GM12865 (cell line): ENCODE measurements at places on chromosomes 1 and 21.

- DNase-seq = peak; percentile 75
These were observed 5.5 kb upstream of the PLEKHM2 start for GRCh38 chr1:15678578-15678977.

DNA sequence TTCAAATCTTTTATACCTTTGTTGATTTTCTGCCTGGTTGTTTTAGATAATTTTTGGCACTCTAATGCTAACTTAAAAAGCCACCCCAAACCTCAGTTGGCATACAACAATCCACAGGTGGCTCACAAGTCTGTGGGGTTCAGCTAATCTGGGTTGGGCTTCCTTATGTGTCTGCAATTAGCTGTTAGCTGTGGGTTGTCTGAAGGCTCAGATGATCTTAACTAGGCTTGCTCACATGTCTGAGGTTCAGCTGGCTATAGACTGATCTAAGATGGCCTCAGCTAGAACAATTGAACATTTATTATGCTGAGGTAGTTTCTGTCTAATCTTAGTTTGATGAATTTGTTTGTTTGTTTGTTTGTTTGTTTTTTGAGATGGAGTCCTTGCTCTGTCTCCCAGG is 44.9 kb upstream of the ADAR start:
- DNase-seq = no peak

DNA sequence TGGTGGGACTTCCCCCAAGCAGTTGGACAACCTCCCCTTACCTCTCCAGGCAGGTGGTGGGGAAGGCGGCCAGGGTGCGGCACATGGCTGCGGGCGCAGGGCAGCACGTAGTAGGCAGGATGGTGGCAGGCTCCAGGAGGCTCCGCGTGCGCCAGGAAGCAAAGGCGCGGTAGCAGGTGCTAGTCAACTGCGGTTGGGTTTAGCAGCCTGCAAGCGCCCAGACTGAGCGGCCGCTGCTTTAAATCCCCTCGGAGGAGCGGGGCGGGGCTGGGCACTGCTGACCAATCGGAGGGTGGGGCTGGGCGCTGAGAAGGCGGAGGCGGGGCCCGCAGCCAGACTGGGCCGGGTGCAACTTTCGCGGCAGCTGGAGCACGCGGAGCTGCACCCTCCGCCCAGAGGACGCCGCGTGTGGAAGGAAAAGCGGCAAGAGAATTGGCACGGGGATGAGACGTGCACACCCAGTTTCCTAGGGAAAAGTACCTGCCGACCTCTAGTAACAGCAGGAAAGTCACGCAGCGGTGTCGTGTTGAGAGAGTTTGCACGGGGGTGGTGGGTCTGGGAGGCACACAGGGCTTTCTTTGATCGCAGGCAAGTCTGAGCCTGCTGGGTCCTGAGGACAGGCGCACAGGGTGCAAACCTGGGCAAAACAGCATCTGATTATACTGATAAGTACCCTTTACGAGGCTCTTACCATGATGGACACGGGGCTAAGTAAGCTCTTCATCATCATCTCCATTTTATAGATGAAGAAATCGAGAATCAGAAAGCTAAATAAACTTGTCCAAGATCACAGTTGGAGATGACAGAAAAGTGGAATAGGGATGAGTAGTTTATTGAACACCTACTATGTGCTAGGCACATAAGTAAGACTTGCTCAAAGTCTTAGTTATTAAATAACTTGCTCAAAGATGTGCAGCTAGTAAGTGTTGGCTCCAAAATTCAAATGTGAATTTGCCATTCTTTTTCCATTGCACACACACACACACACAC is at the start of gene RGS16:
RGS16 (minus strand) TSS at position 215 of the 990 bp plus-strand sequence; CDS start at position 85, 130 bp downstream.
- peak; percentile 98 for DNase-seq

GRCh38 chr21:40852563-40852962 is 5.6 kb upstream of the DSCAM start:
- no peak for DNase-seq

DNA sequence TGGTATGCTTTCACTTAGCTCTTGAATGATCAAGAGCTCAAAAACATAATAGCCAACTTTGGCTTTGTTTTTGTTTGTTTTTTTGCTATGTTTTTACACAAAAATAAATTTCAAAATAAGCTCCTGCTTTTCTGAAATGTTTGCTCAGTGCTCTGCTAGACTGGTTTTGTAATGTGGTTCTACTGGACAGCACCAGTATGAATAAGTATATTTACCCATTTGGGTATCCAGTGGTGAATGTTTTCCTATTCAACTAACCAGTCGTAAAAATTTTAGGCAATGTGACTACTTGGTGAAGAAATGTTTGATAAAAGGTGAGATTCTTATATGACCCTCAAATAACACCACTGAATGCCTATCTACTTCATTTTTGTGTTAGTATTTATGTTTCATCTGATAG is 308.6 kb downstream of the PTPRC start:
- DNase-seq = no peak

GRCh38 chr1:21857142-21857839 is 45.2 kb downstream of the LDLRAD2 start:
- DNase-seq = no peak

- no peak for DNase-seq
These were observed 77.2 kb downstream of the HS2ST1 start for GRCh38 chr1:86991549-86992186.

DNA sequence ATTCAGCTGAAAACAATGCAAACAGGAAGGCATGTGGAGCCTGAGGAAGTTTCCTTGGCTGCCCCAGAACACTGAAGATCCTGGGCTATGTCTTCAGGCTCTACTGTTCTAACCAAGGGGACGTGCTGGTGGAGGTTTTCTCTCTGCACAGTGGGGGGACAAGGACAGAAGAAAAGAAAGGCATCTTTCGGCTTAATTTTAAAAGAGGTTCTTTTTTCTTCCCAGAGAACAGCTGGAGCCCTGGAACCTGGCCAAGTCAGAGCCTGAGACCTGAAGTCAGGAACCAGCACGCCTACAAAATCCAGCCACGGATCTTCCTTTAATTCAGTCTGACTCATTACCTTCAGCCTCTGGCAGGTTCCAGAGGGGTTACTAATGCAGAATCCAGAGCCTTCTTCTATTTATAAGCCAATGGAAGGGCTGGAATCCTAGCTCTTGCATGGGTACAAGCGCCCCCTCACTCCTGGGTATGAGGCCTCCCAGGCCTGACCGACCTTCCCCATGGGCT is 19.8 kb downstream of the CTNNBIP1 start:
- no peak for DNase-seq

- DNase-seq = no peak
These were observed 13.8 kb downstream of the ENSA start for GRCh38 chr1:150615346-150616201.

- DNase-seq = no peak
These were observed 256.6 kb downstream of the CTH start for GRCh38 chr1:70667494-70668170.

DNA sequence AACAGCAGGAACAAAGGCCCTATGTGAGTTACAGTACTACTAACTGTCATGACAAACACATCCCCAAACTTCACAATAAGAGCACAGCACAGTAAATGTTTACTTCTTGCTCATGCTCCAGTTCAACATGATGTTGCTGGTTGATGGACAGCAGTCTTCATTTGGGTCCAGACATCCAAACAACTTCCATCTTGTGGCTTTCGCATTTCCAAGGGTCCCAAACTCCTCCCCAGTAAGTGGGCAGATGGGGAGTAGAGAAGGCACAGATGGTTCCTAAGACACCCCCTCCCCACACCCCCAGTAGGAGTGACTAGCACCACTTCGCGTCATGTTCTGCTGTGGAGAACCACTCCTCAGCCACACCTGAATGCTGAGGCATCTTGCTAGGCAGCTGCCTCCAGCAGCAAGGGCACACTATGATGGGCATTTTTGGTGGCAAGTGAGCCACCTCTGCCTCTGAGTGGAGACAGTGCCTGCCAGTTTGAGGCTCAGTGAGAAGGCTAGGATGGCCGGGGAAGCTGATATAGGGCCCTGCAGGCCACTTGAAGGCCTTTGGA is 32.7 kb upstream of the CD2 start:
- no peak for DNase-seq

DNA sequence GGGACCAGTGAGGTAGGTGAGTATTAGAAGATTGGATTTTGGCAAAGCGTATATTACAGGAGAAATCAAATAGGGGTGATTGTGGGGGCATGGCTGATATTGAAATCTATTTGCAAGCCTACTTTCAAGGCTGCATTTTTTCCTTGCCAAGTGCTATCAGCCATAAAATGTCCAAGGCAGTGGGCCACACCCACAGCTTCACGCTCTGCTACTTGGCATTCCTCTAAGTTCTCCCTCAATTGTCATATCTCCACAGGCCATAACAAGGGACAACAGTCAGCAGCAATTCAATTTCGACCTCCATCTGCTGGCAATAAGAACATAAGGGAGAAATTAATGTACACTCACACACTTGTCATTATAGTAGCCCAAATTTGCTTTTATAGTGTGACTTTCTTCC is 667.1 kb upstream of the PKN2 start:
- no peak for DNase-seq

DNA sequence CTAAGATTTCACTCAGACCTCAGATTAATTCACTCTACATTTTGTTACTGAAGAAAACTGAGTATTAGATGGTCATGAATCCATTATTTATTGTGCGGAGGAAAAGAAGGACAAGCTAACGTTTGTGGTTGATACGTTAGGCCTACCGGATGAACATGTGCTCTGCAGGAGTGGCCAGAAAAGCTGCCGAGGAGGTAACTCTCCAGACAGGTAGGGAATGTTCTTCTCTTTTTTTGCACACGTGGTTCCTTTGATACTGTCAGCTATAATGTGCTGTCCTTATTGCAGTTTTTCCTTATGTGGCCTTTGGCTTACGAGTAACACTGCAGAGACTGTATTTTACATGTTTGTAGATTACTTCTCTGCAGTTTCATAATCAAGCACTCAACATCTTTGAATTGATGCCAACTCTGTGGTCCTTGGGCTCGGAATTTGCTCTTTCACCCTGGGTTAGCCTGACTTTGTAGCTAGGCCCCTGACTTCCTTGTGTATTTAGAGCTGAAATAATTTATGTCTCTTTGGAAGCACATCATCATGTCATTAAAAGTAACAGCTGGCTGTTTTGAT is 13.6 kb downstream of the MTR start:
- DNase-seq = no peak

- peak; percentile 30 for DNase-seq
These were observed 35.2 kb upstream of the MUTYH start for GRCh38 chr1:45375104-45376090.

GRCh38 chr1:155263067-155263466 is 907 bp upstream of the SCAMP3 start:
- no peak for DNase-seq

- peak; percentile 90 for DNase-seq
These were observed 1.4 kb downstream of the BACH1 start for GRCh38 chr21:29299916-29300806.

- no peak for DNase-seq
These were observed 44.3 kb upstream of the TACSTD2 start for GRCh38 chr1:58621391-58621790.

GRCh38 chr1:13732971-13733667 is 33.1 kb downstream of the PRDM2 start:
- peak; percentile 71 for DNase-seq

DNA sequence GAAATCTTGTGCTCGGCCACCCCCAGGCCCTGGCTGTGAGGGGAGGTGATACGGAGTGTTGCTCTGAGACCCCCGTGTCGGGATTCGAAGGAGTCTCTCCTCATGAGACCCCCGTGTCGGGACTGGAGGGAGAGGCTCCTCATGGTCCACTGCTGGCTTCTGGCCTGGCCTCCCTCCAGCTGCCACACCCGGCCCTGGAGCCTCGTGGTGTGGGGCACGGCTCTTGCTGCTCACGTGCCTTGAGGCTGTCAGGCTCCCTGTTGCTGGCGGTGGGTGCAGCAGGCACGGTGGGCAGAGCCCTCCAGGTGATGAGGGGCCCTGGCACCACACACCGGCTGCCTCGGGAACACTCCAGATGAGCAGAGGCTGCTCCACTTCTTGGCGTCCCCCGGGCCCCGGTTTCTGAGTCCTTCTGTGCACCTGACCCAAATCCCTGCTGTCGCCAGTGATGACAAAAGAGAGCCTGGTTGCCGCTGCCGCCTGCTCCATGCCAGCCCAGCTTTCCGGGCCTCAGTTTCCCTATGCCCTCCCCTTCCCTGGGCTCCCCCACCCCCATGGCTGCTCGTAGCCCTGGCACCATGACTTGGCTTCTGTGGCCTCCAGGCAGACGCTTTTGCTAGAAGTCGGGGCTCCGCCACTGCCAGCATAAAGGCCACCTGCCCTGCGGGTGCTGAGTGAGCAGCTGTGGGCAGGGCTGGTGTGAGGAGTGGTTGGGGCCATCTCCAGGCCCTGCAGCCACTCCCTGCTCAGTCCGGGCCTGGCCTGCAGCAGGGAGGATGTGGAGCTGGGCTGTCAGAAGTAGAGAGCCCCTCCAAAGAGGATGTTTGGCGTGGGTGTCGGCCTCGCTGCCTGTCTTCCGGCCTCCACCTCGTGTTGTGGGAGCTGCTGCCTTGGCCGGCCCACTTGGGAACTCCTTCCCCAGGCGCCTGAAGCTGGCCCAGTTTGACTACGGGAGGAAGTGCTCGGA is 11.8 kb downstream of the TMEM240 start:
- no peak for DNase-seq

GRCh38 chr1:203057911-203058675 is 27.7 kb downstream of the MYOG start:
- DNase-seq = no peak

GRCh38 chr1:202197653-202198365 is 4.2 kb downstream of the LGR6 start:
- no peak for DNase-seq

GRCh38 chr1:113125517-113125916 is 52.5 kb downstream of the LRIG2 start:
- DNase-seq = no peak

DNA sequence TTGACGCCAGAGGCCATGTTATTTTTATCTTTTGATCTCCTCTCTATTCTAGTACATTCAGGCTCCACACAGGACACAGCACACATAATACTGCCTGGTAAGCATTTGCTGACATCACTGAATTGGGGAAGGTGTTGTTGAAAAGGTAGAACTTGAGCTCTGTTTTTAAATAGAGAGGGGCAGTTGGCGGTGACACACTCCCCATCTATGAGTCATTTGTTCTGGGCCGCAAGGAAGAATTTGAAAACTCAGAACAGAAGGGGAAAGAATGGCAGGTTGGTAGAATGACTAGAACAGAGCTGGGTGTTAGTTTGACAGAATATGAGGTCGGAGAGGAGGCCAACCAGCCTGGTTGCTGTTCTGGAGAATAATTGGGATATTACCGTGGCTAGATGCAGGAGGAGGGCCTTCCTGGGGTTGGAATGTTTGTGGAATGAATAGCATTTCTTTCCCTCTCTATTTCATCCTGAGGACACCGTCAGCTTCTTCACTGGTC is 52.1 kb upstream of the ERRFI1 start:
- DNase-seq = no peak

DNA sequence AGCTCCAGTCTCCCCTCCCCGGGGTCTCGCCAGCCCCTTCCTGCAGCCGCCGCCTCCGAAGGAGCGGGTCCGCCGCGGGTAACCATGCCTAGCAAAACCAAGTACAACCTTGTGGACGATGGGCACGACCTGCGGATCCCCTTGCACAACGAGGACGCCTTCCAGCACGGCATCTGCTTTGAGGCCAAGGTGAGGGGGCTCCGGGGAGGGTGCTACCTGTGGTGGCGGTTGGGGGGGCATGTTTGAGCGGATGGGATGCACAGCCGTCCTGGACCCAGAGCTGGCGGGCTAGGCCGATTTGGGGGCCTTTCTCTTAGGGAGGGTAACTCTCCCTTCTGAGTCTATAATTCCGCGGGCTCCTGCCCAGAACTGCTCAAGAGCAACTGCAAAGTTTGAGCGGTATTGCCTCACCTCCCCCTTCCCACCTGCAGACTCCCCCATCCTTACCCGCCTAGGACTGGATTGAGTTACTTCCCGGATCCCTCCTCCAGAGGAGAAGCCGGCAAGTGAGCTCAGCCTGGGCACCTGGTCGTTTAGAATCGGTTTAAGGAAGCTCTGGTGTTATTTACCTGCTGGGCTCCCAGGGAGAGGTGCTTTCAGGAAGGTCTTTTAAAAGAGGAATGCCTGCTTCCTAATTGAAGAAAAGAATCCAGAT is 730 bp downstream of the NOS1AP start:
- DNase-seq = no peak
